Renal cortex interstitium (tissue), 15 donors: ENCODE measurements at places on chromosomes 1 and 21.

- peak; percentile 63 for DNase-seq
Measured at GRCh38 chr1:38138498-38139233, 92.1 kb upstream of the POU3F1 start.

- DNase-seq, result peak; percentile 49
Measured at GRCh38 chr1:3775490-3776230, 3.1 kb downstream of the SMIM1 start.

DNA sequence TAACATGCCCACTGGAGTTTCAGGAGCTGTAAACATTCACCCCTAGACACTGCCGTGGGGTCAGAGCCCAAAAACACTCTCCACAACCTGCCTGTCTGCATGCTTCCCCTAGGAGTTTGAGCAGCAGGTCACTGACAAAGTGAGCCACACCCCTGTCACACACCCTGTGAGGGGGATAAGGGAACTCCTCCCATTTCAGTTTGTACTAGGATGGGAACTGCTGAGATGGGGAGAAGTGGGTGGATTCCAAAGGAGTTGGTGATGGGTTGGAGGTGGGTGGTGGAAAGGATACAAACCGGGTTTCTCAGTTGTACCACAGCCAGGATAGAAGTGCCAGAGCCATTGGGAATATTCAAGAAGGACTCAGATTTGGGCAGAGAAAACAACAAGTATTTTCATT is 140.2 kb downstream of the MIS18A start:
- DNase-seq, result no peak

- no peak for DNase-seq
Measured at GRCh38 chr1:40663324-40664166, 1.9 kb downstream of the RIMS3 start.

DNA sequence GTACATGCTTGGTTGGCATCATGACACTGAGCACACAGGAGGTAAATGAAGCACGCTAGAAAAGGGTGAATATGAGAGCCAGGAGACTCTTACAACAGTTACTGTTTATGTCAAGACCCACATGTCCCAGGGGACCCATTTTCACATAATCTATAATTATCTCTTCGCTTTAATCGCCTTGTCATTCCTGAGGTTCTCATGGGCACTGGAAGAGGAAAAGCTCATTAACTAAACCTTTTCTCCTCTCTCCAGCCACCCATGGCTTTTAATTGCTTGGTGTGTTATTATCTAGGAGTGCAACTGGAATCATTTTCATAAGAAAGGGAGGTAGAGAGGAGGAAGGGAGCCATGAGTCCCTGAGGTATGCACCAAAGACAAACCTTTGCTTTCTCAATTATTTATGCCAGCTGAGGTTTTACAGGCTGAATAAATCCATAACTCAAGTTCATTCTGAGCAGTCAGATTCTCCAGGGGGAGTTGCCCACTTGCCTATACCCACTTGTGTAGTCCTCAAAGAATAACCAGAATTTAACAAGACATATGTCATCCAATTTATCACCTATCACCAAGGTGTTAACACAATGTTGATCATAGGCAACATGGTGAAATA is 77.4 kb downstream of the ACBD6 start:
- DNase-seq, result no peak

- no peak for DNase-seq
Measured at GRCh38 chr1:92329347-92330129, 30.7 kb downstream of the RPAP2 start.

DNA sequence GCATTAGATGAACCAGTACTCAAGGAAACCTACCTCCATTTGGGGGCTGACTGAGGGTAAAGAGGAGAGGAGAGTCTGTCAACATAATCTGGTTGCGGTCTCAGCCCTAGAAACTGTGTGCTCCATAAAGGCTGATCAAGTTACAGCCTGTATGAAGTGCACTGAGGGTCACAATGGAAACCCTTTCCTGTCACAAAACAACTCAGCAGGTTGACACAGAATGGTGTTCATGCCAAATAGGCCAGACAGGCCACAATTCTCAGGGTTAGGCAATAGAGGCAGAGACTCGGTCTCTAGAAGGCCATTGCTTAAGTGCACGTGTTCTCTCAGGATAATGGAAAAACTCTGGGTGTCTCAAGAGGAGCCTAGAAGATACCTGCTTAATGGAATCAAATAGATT is 4.1 kb upstream of the ANKRD35 start:
- DNase-seq, result no peak

DNA sequence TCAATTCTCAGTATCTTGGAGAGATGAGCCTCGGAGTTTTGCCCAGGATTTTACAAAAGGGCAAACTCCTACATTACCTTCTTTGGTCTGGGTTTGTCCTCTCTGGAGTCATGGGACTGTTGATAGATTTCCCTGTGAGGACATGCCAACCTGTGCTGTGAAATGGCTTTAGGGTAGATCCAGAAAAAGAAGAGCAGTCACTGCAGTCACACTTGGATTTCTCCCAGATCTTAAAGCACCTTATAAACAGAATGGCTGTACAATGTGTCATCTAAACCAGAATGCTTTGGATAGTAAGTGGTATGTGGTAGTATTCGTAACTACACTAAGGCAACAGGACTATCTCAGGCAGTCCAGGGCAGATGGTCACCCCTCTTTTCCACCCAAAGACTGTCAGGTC is 1.9 kb upstream of the CSRP1 start:
- DNase-seq, result no peak

DNA sequence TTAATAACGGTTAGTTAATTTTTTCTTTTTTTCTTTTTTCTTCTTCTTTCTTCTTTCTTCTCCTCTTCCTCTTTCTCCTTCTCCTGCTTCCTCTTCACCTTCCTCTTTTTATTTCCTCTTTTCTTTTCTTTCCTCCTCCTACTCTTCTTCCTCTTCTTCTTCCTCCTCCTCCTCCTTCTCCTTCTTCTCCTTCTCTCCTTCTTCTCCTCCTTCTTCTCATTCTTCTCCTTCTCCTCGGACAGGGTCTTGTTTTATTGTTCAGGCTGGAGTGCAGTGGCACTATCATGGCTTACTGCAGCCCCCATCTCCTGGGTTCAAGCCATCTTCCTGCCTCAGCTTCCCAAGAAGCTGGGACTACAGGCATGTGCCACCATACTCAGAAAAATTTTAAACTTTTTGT is 13.4 kb upstream of the ACBD3 start:
- no peak for DNase-seq

DNA sequence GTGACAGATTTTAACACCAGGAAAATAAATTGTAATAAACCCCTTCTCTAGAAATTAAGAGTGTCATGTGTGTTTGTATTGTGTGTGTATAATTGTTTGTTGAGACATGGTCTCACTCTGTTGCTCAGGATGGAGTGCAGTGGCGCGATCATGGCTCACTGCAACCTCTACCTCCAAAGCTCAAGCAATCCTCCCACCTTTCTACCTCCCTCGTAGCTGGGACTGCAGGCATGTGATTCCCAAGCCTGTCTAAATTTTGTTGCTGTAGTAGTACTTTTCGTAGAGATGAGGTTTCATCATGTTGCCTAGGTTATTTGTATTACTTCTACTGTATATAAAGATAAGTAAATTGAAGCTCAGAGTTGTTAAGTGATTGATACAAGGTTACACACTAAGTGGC is 68.5 kb upstream of the RAVER2 start:
- DNase-seq, result no peak

- DNase-seq, result no peak
Measured at GRCh38 chr1:30914931-30915330, 6.4 kb upstream of the SDC3 start.

GRCh38 chr21:44301961-44302406 is 2.1 kb downstream of the PFKL start:
- no peak for DNase-seq

GRCh38 chr1:201363467-201363866 is 14.0 kb downstream of the TNNT2 start:
- no peak for DNase-seq
